Nephron progenitor cell (in vitro differentiated cells): ENCODE measurements at places on chromosomes 7 and 10.

GRCh38 chr10:5876181-5876768 is 13.4 kb downstream of the ANKRD16 start:
- H3K4me1 ChIP-seq, result peaks cover 6% of the 10 kb centered on the region
- peaks cover 42% of the 10 kb centered on the region for H3K36me3 ChIP-seq
- no peak for DNase-seq

DNA sequence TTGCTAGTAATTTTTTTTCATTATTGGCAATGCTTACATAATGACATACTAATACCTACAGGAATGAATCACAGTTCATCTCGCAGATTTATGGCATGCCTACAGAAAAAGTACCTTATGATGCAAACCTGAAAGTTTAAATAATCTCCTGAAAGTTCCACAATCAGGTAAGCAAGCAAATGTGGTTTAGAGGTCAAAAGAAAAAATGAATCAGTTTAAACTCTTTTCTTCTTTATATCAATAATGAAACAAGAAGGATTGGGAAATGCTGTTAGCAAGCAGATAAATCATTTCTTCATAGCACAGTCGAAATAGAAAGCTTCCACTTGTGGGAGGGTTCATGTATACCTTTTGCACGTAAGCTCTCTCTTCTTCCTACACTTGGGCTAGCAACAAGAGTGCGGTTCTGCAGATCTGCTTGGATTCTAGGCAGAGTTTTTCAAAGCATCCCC is 53.7 kb upstream of the MTPN start:
- no peaks in the 10 kb centered on the region for H3K27me3 ChIP-seq
- no peak overlapping the region for H3K27ac ChIP-seq
- peaks cover 34% of the 10 kb centered on the region for H3K4me1 ChIP-seq
- H3K36me3 ChIP-seq, result peaks cover 2% of the 10 kb centered on the region
- no peak for DNase-seq

DNA sequence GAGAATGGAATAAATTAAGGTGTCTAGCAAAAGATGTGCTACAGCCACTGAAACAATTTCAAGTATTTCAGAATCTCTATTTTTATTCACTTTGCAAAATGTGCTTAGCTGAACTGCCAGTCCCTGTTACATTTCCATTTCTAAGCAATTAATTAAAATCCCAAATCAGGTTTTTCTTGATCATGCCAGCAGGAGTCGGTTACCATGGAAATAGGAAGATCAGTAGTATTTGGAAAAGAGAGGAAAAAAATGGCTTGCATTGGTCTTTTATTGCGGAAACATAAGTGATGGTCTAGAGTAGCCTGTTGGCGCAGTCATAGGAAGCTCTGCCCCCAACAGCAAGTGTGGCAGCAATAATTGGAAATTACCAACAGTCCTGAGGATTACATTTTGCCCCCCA is 867.1 kb downstream of the GATA3 start:
- no peaks in the 10 kb centered on the region for H3K4me1 ChIP-seq
- no peak overlapping the region for H3K27ac ChIP-seq
- no peaks in the 10 kb centered on the region for H3K36me3 ChIP-seq
- no peak for DNase-seq

DNA sequence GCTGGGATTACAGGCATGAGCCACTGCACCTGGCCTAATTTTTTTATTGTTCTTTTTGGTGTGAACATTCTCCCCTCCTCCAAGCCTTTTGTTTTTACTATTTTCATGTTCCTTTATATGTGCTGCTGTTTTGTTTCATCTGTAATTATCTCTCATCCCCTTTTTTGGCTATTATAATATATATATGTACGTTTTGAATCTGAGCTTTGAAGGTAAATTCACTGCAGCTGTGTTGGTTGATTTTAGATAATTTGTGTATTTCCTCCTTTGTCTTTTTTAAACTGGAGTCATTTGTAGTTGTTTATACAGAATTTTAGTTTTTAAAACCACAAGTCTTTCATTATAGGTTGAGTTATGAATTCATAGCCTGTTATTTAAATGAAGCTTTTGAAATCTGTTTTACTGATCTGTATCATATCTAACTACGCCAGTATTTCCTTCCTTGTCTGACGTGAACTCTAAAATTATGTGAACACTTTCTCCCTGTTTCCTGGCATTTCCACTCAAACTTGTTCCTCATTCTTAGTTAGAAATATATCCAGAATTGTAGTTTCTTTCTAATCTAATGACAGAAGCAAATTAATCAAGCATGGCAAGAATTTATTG is 54.9 kb downstream of the PTEN start:
- peak overlapping the region; percentile 22 for H3K27ac ChIP-seq
- peaks cover 17% of the 10 kb centered on the region for H3K4me1 ChIP-seq
- peaks cover 72% of the 10 kb centered on the region for H3K36me3 ChIP-seq
- no peaks in the 10 kb centered on the region for H3K27me3 ChIP-seq
- DNase-seq, result no peak

DNA sequence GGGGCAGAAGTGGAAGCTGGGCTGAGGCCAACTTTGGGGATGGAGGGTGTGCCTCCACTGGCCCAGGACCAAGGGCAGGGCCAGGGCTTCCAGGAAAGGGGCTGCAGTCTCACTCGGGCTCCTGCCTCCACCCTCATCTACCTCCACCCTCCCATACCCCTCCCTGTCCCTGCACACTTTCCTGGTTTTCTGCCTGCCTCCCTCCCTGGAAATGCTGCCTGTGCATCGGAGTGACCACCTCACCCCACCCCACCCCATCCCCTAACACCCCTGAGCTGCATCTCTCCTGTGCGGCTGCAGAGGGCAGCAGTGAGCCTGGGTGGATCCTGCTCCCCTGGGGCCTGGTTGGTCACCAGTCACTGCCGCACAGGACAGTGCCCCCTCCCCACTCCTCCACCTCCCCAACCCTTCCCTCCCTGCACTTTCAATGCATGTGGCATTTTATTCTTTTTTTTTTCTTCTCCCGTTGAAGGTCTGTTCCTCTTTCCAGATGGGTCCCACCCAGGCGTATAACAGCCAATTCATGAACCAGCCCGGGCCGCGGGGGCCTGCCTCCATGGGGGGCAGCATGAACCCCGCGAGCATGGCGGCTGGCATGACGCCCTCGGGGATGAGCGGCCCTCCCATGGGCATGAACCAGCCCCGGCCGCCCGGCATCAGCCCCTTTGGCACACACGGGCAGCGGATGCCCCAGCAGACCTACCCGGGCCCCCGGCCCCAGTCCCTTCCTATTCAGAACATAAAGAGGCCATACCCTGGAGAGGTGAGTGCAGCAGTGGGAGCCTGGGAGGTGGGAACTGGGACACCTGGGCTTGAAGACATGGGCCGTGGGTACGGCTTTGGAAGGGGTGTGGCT is 54.1 kb upstream of the PPIF start:
- peaks cover 48% of the 10 kb centered on the region for H3K36me3 ChIP-seq
- H3K27me3 ChIP-seq, result no peaks in the 10 kb centered on the region
- H3K4me3 ChIP-seq, result no peak overlapping the region

DNA sequence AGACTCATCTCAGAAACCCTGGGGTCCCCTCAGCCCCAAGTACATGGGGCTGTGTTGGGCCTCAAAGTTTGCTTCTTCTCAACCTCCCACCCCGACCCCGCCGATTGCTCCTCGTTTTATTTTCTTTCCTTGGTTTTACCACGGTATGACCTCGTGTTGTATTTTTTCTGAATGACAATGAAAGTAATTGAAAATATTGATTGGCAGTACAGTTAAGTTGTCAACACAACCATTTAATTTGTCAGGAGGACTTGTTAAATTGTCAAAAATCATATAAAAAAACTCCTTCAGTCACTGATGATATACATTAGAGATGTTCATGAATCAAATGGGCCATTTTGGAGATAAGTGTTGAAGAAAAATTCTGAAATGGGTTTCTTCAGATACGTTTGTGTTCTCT is 520.7 kb downstream of the LRMDA start:
- no peaks in the 10 kb centered on the region for H3K36me3 ChIP-seq
- no peak overlapping the region for H3K4me3 ChIP-seq
- H3K4me1 ChIP-seq, result peaks cover 62% of the 10 kb centered on the region
- no peak for DNase-seq
- H3K27ac ChIP-seq, result no peak overlapping the region

- no peak overlapping the region for H3K4me3 ChIP-seq
- no peak overlapping the region for H3K27ac ChIP-seq
- H3K4me1 ChIP-seq, result no peaks in the 10 kb centered on the region
- no peak for DNase-seq
- H3K27me3 ChIP-seq, result peaks cover 3% of the 10 kb centered on the region
Measured at GRCh38 chr7:37511915-37512314, 63.3 kb upstream of the ELMO1 start.

DNA sequence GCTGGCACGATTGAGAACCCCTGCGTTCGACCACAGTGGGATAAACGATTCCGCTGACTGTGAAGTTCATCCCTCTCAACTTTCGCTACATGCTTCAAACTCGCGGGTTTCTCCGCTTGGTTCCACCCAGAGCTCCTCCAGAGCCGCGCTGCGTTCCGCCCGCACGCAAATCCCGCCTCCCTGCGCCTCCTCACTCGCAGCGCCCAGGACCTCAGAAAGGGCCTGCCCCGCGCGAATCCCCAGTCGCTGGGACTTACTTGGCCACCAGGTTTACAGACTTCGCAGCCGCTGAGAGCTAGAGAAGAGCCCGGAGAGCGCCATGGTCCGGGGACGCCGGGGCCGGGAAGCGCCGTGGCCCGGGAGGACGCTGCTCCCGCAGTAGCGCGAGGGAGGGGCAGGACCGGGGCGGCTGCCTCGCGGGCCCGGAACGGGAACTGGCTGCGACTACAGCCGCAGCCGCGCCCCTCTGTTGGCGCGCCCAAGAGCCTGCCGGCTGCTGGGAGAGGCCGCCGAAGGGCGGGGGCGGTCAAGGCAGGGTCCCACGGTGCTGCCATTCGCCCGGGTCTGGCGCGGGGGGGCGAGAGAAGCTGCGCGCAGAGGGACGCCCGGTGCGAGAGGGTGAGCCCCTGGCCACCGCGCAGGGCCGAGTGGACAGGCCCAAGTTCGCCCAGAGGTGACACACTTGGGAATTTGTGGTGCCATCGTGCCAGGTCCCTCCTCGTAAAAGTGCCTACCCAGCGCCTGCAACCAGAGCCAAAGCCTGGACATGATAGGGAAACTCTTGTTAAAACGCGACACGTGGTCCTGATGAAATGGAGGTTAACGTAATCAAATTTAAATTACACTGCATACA is at the start of gene NOD1:
Gene NOD1, minus strand, starts transcription at position 436 of the 853 bp plus-strand sequence. CDS start 21,863 bp downstream, outside the sequence.
- no peaks in the 10 kb centered on the region for H3K27me3 ChIP-seq
- H3K4me3 ChIP-seq, result peak within 1 kb of the TSS; percentile 89
- H3K4me1 ChIP-seq, result peaks cover 17% of the 10 kb centered on the region
- H3K36me3 ChIP-seq, result no peaks in the 10 kb centered on the region
- no peak within 1 kb of the TSS for H3K27ac ChIP-seq

- H3K36me3 ChIP-seq, result peaks cover 32% of the 10 kb centered on the region
- no peaks in the 10 kb centered on the region for H3K27me3 ChIP-seq
- DNase-seq, result no peak
- no peaks in the 10 kb centered on the region for H3K4me1 ChIP-seq
- no peak overlapping the region for H3K4me3 ChIP-seq
- H3K27ac ChIP-seq, result peak overlapping the region; percentile 54
Measured at GRCh38 chr7:24659505-24659904, 86.3 kb downstream of the PALS2 start.

- H3K36me3 ChIP-seq, result no peaks in the 10 kb centered on the region
- no peaks in the 10 kb centered on the region for H3K4me1 ChIP-seq
Measured at GRCh38 chr7:38147005-38147404, 31.0 kb upstream of the STARD3NL start.

DNA sequence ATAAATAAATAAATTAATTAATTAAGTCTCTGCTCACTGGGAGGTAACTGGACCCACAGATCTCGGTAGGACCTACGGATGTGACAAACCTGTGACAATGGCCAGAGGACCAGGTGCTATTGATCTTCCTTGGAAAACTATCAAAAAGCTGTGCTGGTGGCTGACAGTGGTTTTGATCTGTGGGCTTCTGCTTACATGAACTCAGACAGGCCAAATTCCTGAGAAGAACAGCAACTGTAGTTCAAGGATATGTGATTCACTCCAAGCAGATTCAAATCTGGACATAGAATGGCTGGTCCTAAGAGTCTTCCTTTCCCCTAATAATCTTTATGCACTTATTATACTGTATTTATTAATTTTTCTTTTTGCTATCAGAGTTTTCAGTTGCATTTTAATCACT is 80.0 kb downstream of the ATXN7L1 start:
- H3K27me3 ChIP-seq, result peaks cover 3% of the 10 kb centered on the region
- H3K4me3 ChIP-seq, result no peak overlapping the region
- peaks cover 14% of the 10 kb centered on the region for H3K4me1 ChIP-seq
- H3K36me3 ChIP-seq, result peaks cover 36% of the 10 kb centered on the region
- H3K27ac ChIP-seq, result no peak overlapping the region

- no peaks in the 10 kb centered on the region for H3K27me3 ChIP-seq
- H3K4me3 ChIP-seq, result no peak overlapping the region
- DNase-seq, result no peak
- peaks cover 5% of the 10 kb centered on the region for H3K4me1 ChIP-seq
Measured at GRCh38 chr7:133003052-133003910, 78.6 kb downstream of the CHCHD3 start.

- peaks cover 6% of the 10 kb centered on the region for H3K27me3 ChIP-seq
- no peak overlapping the region for H3K4me3 ChIP-seq
- peaks cover 46% of the 10 kb centered on the region for H3K36me3 ChIP-seq
- no peaks in the 10 kb centered on the region for H3K4me1 ChIP-seq
- no peak overlapping the region for H3K27ac ChIP-seq
- DNase-seq, result no peak
Measured at GRCh38 chr10:61921143-61921542, 19.6 kb downstream of the ARID5B start.

DNA sequence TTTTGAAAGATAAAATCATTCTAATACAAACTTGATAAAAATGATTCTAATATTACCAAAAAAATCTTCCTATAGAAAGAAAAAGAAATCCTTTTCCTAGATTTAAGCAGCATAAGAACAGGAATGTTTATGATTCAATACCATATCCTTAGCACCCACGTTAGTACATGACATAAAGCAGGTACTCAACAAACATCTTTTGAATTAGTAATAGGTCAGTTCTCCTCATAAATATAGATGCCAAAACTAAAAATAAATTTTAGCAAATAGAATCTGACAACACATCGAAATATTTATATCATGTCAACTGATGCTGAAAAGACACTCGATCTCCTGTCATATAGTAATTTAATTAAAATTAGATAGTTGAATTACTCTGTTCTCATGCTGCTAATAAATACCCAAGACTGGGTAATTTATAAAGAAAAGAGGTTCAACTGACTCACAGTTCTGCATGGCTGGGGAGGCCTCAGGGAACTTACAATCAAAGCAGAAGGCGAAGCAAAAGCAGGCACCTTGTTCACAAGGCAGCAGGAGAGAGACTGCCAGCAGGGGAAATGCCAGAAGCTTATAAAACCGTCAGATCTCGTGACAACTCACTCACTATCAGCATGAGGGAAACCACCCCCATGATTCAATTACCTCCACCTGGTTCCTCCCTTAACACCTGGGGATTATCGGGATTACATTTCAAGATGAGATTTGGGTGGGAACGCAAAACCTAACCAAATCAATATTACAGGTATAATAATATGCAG is 191.8 kb downstream of the HTR7 start:
- H3K4me1 ChIP-seq, result peaks cover 4% of the 10 kb centered on the region
- H3K4me3 ChIP-seq, result no peak overlapping the region
- H3K27ac ChIP-seq, result no peak overlapping the region
- no peaks in the 10 kb centered on the region for H3K27me3 ChIP-seq
